BJ (cell line): ENCODE measurements at places on chromosomes 5 and 9. TPM values are rescaled to one million over a fixed set of nuclear protein-coding genes. Genes with fewer than 3 reads are reported as not detected.

GRCh38 chr9:104775976-104776375 is 12.0 kb downstream of the NIPSNAP3B start:
- no peak for DNase-seq

DNA sequence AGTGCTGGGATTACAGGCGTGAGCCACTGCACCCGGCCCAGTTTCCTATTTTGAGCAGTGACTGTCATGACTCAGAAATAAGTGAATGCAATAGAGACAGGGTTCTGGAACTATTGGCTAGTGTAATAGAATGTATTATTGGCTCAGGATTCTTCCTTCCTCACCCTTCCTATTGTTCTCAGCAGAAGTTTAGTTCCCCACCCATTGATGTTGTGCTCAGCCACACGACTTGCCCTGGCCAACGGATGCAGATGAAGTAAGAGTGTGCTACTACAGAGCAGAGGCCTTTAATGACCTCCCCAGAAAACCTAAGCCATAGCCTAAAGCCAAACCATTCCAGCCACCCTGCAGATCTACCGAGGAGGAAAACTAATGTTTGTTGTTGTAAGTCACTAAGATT is 287.9 kb downstream of the AGTPBP1 start:
- no peak for DNase-seq

GRCh38 chr9:75081632-75082031 is 6.3 kb downstream of the NMRK1 start:
- no peak for DNase-seq

- no peak for DNase-seq
Observed at GRCh38 chr5:82339792-82340191, 61.6 kb upstream of the RPS23 start.

GRCh38 chr5:172403817-172404216 is 50.5 kb downstream of the SH3PXD2B start:
- DNase-seq = no peak

- DNase-seq = no peak
Observed at GRCh38 chr9:69812068-69813000, 8.3 kb upstream of the CFAP95 start.

GRCh38 chr9:78806492-78807160 is 509.7 kb downstream of the PSAT1 start:
- no peak for DNase-seq

DNA sequence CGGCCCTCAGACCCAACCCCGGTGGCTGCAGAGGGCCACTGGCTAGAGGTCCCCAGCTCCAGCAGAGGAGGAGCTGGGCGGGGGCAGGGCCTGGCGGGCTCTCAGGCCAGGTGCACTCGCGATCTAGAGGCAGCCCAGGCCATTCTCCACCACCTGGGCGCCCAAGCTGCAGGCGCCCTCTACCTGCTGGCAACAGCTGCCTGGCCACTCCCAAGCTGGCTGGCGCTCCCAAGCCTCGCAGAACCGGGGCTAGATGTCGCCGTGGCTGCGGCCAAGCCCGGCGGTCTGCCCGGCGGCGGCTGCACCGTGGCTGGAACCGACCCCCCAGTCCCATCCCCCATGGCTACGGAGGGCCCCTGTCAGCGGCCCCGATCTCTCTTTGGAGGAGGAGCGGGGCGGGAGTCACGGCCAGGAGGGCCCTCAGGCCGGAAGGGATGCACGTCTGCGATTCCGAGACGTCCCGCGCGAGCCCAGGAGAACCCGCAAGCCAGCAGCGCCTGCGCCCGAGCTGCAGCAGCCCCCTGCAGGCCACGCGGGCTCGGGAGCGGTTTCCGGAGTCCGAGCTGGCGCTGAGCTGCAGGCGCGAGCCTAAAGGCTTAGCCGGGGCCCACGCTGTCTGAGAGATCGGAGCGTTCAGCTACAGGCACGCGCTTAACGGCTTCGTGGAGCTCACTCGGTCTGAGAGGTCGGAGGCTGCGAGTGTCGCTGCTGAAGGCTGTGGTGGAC is 44.3 kb upstream of the BICD2 start:
- no peak for DNase-seq

OR2S2 gene
- 0.33 and 0.53 TPM in 2 replicates for polyA plus RNA-seq
